ENCODE measurements at places on chromosomes 4 and X.

- no peak for DNase-seq
Measured at GRCh38 chrX:13411496-13412207, 91.8 kb upstream of the ATXN3L start.

DNA sequence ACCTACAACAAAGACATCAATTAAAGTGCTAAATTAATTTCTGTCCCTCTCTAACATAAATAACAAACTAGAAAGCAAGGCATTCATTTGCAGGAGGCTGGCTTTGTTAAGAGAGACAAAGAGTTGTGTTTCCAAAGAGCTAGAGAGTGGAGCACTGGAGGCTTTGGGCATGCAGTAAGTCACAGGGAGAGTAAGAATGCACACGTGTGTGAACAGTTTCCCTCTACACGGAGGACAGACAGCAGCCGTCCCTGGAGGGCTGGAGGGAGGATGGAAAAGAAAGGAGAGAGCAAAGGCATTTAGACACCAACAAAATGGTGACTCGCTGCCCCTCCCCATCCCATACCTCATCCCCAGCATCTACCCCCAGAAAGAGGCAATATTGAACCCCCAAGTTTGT lies 20.4 kb upstream of the DCHS2 start:
- DNase-seq, result no peak

DNA sequence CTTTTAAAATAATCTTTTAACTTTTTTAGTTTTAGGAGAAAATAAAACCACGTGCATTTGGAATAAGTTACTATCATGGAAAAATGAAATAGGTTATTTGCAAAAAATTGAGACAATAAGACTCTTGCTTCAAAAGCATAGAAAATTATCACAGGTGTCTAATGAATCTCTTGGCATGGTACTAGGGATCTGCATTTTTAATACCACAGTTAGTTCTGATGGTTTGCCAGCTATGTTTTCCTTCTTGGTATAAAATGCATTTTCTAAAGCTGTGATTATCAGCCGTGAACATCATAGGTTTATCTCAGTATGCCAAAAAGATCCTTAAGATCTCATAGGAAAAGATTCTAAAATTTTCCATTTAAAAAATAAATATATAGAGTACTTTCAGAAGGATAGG lies 83.9 kb downstream of the RASL11B start:
- no peak for DNase-seq

- no peak for DNase-seq
Measured at GRCh38 chr4:10201381-10202223, 85.0 kb upstream of the WDR1 start.

- no peak for DNase-seq
Measured at GRCh38 chrX:129071390-129071789, 451.9 kb downstream of the SMARCA1 start.

DNA sequence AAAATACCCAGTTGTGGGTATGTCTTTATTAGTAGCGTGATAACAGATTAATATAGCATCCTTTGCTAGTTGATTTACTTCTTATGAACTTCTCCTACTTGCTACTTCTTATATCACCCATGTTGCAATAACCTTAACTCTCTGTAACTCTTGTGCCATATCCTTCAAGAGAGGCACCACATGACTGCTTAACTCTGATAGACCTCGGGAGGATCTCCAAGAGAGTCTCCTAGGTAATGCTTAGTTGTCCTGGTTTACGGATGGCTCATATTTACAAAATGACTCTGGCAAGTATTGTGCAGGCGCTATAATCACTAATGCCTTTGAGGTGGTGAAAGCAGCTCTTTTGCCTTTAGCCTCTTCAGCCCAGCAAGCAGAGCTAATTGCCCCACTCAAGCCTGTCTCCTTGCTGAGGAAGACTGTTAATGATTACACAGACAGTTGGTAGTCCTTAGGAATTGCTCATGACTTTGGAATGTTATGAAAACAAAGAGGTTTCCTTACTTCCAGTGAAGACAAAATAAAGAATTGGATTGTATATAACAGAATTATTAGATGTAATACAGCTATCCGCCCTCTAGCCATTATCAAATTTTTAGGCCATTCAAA lies 1305.8 kb downstream of the PCDH7 start:
- DNase-seq, result no peak

DNA sequence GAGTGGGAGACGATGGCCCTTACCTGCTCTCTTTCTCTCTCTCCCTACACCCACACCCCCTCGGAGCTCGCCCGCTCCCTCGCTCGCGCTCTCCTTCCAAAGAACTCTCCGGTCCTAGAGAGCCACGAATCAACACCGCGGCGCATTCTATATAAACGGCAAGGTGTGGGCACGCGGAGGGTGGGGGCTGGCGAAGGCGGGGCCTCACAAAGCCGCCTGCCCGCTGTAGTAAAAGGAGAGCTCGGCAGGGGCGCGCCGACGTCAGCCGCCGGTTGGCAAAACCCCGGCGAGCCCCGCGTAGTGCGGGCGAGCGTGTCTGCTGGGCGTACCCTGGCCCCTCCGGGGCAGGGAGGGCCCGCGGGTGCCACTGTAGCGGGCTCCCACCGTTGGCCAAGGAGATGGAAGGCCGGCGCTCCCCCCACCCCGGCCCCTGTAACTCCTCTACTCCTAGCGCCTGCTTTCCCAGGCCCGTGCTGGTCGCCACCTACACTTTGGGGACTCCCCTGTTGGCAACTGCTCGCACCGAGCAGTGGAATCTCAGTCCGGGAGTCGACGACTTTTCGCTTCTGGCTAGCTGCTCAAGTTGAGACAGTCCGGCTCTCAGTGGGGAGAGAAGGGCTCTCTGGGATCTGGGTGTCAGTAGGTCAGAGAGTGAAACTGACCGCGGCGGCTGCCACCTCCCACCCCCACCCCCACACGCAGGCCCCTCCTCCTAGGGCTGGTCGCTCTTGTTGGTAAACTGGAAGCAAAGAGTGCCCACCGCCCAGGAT lies 325.5 kb upstream of the F9 start:
- no peak for DNase-seq

GRCh38 chr4:41134581-41134980 lies 79.8 kb downstream of the APBB2 start:
- no peak for DNase-seq

DNA sequence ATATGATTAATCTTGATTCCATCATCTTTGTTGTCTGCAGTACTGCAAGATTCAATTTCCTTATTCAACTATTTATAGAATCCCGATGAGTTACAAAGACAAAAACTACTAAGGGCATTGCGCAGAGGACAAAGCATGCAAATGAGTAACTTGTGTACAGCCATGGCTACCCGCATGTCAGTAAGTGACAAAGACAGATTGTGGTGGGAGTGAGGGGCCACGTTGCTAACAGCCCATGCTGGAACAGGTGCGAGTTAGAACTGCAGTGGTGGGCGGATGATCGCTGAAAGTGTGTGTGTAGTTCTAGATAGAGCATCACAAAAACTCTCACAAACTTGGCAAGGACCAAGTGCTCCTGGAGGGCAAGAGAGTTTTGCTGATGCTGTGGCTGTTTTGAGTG lies 49.5 kb downstream of the ACOX3 start:
- no peak for DNase-seq

Measured in heart right ventricle (tissue), 16 donors.